Suppressor macrophage treated with lipopolysaccharide for 1 hour (primary cell): ENCODE measurements at places on chromosomes 7 and 10.

GRCh38 chr7:152435384-152436110 is at the start of gene KMT2C:
TSS of gene KMT2C (minus strand) at chr7:152436003. CDS start at chr7:152435786, 217 bp downstream.
- DNase-seq, result peak; percentile 73

DNA sequence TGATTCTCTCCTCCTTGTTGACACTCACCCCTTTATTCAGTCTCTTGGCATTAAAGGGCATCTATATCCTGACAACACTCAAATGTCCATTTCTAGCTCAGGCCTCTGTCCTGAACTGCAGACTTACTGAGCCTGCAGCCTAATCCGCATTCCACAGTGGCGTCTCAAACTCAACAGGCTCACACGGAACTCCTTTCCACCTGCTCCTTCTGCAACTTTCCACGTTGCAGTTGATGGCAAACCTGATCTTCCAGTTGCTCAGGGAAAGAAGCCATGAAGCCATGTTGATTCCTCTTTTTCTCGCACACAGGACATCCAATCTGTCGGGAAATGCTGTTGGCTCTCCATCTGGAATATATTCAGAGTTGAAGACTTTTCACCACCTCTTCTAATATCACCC is 522.4 kb downstream of the CCSER2 start:
- no peak for DNase-seq

DNA sequence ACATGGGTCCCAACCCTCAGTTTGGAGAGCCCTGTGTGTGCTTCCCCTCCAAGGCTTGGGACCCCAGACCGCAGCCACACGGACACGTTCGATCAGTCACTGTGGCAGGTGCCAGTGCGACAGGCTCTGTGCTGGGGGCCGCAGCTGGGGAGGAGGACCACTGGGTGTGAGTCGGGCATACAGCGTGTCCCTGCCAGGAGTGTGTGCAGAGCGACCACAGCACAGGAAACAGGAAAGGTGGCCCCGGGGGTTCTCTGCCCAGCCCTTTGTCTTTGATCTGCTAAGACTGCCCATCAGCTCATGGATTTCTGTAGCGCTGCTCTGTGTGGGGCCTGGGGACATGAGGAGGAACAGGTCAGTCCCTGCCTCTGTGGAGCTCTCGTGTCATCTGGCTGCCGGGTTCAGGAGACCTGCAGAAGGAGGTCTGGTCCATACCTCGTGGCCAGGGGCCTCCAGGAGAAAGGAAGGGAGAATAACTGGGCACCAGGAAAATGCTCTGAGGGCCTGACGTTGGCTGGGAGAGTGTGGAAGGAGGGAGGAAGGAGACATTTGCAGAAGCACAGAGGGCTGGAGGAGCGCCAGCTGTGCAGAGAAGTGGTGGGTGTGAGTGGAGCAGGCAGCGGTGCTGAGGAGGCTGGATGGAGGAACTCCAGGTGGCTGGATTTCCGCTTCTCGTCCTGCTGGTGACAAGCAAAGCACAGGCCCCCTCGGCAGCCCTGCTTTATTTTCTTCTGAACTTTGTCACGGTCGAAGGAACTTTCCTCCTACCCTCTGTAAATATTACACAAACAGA is 4.1 kb downstream of the NUDT1 start:
- DNase-seq, result peak; percentile 61

DNA sequence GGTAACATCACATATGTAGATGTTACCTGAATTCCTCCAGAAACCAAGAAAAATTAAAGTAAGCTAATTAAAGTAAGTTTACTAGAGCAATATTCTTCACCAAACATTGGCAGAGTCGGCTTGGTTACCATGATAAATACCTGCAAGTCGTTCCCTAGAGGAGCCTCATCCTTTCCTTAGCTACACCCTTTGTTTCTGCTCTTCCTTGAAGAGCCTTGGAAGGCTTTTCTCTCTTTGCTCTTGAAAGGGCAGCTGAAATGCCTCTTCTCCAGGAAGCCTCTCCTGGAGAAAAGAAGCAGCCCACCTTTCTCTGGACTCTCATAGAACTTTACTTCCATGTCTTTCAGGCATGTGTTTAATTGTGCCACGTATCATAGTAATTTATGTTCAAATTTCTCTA is 34.9 kb upstream of the CALD1 start:
- no peak for DNase-seq

- no peak for DNase-seq
Observed at GRCh38 chr7:12377406-12377805, 26.3 kb downstream of the VWDE start.

DNA sequence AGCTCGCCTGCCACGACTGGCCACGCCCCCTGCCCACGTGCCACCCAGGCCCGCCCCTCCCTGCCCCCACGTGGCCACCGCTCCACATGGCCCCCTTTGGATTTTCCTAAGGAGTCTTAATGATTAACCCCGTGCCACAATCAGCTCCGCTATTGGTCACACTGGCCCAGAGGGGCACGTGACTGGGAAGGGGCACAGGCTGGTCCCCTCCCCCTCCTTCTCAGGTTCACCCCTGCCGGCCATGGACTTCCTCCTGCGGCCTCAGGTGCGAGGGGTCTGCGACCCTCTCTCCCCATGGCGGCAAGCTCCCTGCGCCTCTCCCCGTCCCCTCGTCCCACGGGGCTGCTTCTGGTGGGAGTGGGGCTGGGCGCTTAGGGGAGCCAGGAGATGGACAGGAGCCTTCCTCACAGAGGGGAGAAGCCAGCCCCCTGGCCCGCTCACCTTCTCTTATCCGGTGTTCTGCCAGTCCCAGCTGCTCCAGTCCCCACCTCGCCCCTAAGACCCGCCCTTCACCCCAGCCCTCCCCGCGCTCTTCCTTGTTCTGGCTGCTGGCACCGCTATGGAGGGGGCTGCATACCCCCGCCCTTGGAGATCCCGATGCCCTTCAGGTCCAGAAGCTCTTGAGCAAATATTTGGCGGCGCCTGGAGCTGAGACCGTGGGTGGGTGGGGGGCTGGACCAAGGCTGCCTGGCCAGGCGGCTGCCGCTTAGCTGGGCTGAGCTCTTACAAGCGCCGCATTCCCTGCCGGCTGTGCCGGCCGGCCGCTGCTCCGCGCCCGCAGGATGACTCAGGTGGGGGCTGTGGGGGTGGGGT is 3.2 kb downstream of the SLC4A2 start:
- DNase-seq, result peak; percentile 26

DNA sequence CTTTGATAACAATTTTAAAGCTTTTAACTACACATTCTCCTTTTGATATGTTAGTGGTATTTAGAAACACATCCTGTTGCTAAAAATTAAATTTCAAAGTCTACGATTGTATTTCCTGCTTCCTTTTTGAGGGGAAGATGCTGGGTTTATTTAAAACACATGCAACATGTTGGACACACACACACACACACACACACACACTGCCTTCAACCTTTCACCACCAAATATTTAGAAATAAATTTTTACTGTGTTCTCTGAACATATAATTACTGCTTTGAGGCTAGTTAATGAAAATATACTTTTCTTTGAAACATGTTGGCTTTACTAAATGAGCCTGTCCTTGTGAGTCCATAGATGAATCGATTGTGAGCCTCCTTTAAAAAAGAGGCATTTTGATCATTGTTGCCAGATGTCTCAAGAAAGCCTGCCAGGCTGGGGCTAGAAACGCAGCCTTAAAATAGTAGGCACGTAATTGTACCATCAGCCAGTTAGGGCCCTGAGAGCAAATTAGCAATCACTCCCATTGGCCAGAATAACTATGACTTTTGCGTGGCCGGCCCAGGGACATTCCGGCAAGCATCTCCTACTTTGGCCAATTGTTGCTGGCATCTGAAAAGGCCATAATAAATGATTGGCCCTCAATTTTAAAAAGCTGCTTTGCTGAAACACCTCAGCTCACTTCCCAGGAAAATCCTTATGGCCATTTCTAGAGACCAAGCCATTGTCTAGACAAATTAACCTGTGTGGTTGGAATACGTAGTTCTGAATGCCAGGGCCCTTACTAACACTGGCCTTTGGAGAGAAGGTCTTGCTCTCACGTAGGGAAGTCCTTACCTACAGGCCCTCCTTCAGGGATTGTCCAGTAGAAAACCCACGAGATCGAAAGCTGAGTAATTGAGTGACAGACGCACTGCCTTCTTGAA is 9.9 kb upstream of the TEX36 start:
- DNase-seq, result no peak

GRCh38 chr10:63700631-63701156 is 179.5 kb downstream of the REEP3 start:
- DNase-seq, result no peak

GRCh38 chr10:10942441-10942840 is 75.2 kb upstream of the CELF2 start:
- no peak for DNase-seq

GRCh38 chr7:43726466-43726865 is 2.9 kb downstream of the COA1 start:
- DNase-seq, result no peak

DNA sequence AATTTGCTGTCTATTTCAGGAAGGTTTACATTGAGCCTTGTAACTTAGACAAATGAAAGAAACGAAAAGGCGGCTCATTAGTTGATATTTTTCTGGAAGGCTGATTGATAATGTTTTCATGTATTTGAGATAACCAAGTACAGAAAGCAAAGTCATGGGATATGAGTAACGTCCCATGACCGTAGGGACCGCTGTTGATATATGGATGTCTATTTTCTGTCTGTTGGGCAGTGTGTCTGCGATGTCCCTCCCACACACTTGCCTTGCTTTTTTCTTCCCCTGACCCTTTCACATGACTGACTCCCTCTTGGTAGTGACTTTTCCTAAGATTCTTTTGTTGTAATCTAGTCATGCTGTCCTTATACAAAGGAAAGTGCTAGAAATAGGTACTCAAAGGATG is 57.0 kb upstream of the GPR158 start:
- DNase-seq, result no peak

GRCh38 chr7:1678081-1678543 is 8.0 kb downstream of the ELFN1 start:
- DNase-seq, result no peak

GRCh38 chr10:10967029-10967428 is 50.6 kb upstream of the CELF2 start:
- DNase-seq, result no peak

GRCh38 chr10:11876324-11876723 is 53.2 kb downstream of the PROSER2 start:
- DNase-seq, result no peak

GRCh38 chr7:40714363-40715052 is 579.7 kb downstream of the SUGCT start:
- DNase-seq, result no peak

DNA sequence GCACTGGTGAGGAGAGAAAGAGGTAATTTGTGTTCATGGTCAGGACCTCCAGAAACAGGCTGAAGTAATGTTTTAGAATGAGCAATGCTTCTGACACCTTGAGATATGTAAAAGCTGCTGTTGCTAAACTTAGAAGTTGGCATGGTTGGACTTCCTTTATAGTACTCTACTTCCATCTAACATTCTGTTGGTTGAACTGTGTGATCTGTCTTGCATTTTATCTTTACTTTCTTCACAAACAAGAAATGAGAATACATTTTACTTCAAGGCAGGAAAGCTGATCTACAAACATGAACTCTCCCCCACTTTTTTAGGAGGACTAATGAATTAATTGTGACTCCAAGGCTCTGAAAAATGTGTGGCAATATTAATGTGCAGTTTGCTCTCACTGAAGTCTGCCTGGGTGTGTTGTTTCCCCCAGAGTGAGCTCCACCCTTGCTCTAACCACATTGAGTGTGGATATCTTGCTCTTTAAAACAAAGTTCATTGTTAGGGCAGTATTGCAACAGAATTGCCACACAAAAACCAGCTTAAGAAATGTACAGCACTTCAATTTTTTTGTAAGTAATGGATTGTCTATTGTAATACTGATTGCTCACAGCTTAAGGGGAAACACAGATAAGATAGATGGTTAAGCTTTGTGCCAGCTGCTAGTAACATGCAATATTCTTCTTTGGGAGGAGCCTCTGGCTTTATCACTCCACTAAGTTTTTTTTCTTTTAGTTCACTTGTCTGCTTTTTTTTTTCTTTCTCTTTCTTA is 69.0 kb downstream of the ADD3 start:
- DNase-seq, result peak; percentile 68

GRCh38 chr10:71462062-71462935 is 65.6 kb downstream of the CDH23 start:
- no peak for DNase-seq

- peak; percentile 83 for DNase-seq
Observed at GRCh38 chr7:41886262-41886900, 183.5 kb upstream of the INHBA start.

GRCh38 chr10:118914629-118915028 is 114.9 kb upstream of the NANOS1 start:
- DNase-seq, result no peak

DNA sequence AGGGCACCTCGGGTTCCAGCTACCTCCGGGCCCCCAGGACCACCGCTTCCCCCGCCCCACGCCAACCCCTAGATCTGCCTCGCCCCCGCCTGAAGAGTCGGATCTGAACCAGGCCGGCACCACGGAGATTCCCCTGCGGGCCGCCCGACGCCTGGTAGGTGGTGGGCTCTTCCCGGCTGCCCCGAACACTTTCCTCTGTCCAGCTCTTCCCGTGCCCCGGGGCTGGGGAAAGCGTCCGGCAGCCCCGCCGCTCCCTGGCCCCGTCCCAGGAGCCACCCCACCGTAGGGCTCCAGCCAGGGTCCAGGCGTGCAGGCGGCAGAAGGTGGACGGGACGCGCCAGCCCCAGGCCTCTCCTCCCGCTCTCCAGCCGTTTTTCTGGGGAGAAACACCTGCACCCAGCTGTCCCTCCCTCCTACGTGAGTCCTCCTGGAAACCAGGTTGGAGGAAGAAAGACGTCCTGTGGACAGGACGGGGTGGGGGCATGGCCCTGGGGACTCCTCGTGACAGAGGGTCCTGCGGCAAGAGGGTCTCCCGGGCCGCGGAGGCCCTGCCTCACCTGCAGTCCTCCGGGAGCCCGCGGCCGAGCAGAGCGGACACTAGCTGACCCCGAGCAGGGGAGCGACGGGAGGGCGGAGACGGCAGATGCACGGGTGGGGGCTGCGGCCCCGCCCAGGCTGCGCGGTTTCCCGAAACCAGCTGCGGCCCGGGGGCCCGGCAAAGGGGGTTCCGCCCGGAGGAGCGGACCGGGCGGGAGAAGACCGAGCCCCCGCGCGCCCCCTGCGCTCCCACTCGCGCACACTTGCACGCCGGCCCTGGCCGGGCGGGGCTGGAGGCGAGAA is at the start of gene TMEM176B:
Gene TMEM176B (minus strand): TSS at position 624 of the 840 bp plus-strand sequence. CDS start 3,795 bp downstream, outside the sequence.
- DNase-seq, result peak; percentile 24

DNA sequence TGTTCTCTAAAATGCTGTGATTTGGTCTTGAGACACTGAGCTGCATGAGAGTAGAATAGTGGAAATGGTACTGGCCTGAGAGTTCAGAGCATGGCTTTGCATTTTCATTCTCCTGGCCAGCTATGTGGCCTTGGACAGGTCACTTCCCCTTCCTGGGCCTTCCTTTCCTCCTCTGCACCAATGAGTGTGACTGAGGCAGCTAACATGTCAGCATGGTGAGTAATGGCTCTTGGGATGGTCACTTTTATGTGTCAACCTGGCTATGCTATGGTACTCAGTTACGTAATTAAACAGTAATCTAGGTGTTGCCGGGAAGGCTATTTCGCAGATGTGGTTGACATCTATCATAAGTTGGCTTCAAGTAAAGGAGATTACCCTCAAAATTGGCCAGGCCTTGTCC is 109.3 kb downstream of the RTKN2 start:
- peak; percentile 64 for DNase-seq

GRCh38 chr7:131900785-131901287 is 344.4 kb upstream of the PODXL start:
- DNase-seq, result no peak

- DNase-seq, result no peak
Observed at GRCh38 chr7:30403477-30403876, 75.1 kb downstream of the NOD1 start.
